ENCODE measurements at places on chromosomes 7 and 10. TPM values are rescaled to one million over a fixed set of nuclear protein-coding genes. Genes with fewer than 3 reads are reported as not detected.

DNA sequence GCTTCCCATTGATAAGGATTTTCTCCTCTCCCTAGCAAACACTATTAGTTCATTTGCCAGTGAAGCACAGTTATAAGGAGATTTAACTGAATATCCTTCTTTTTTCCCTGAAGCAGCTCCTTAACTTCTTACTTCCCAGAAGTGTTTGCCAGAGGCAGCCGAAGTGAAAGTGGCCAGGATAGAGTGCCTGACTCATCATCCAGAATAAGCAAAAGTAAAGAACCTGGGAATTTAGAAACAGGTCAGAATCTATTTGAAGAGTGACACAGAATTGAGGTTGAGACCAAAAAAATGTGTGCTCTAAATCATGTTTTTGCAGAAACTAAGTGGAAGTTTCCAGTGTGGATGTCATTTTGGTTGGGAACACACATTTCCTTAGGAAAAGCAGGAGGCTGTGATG, 249.6 kb upstream of the VWC2 start:
- H3K4me1 ChIP-seq: no peaks in the 10 kb centered on the region
- H3K27me3 ChIP-seq: no peaks in the 10 kb centered on the region
- DNase-seq: no peak
- H3K27ac ChIP-seq: no peak overlapping the region
- H3K4me3 ChIP-seq: no peak overlapping the region

The PIP gene
- total RNA-seq: not detected

DNA sequence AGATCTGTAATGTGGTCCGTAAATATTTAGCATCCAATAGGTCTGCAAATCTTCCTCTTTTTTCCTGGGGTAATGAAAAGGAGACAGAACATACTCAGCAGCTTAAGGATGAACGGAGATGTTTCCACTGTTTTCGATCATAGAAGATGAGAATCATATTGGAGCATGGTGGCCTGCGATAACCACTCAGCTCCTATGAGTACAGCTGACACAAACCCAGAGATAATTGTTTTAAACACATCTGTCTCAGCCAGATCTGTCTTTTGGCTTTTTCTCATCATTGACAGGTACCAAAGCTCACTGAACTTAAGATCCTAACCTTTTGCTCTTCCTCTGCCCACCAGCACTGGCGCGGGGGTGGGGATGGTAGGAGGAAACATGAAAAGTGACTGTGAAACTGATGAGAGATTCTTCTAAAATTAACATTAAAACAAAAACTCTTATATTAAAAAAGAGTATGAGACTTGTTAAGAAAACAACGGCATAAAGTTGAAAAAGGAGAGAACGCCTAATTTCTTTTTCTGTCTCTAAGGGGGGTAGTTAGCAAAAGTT, 71.0 kb downstream of the SVOPL start:
- peak; percentile 26 for DNase-seq
- H3K27me3 ChIP-seq: no peaks in the 10 kb centered on the region
- H3K36me3 ChIP-seq: no peaks in the 10 kb centered on the region
- no peaks in the 10 kb centered on the region for H3K4me1 ChIP-seq
- no peak overlapping the region for H3K27ac ChIP-seq
- no peak overlapping the region for H3K4me3 ChIP-seq

- peaks cover 3% of the 10 kb centered on the region for H3K27me3 ChIP-seq
- no peaks in the 10 kb centered on the region for H3K4me1 ChIP-seq
- H3K4me3 ChIP-seq: no peak overlapping the region
- no peak overlapping the region for H3K27ac ChIP-seq
- H3K36me3 ChIP-seq: no peaks in the 10 kb centered on the region
Measured at GRCh38 chr10:75612904-75613684, 181.7 kb downstream of the LRMDA start.

DNA sequence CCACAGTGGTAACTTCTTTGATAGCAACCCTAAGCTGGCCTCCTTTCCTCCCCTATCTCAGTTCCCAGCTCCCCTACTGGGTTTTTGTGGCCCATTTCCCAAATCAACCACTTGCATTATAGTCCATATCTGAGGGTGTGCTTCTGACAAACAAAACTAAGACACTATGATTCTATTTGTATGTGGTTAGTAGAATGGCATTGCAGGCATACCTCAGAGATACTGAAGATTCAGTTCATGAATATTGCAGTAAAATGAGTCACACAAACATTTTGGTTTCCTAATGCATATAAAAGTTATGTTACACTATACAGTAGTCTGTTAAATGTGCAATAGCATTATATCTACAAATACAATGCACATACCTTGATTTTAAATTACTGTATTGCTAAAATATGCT, 15.4 kb upstream of the TMEM243 start:
- no peaks in the 10 kb centered on the region for H3K27me3 ChIP-seq
- no peak overlapping the region for H3K4me3 ChIP-seq
- DNase-seq: no peak
- no peaks in the 10 kb centered on the region for H3K36me3 ChIP-seq

DNA sequence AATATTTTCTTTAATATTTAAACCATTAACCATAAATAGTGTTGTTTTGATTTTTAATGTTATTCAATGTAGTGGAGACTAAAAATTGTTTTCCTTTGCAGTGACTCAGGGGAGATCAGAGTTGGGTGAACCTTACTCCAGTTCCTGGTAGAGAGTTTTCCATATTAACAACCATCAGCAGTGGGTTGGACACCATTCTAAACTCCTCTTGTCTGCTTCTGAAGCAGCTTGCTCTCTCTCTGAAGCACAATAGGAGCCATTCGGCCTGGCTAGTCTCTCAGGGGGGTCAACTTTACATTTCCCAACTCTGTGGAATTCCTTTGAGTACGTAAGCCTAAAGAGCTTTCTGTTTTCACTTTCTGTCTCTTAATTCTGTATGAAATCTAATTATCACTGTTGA, 9.4 kb upstream of the NRG3 start:
- H3K4me3 ChIP-seq: no peak overlapping the region
- peak; percentile 47 for DNase-seq
- no peak overlapping the region for H3K27ac ChIP-seq

The NDUFA5 gene
- 49.3 TPM for total RNA-seq

The LIPM gene
- total RNA-seq: not detected

DNA sequence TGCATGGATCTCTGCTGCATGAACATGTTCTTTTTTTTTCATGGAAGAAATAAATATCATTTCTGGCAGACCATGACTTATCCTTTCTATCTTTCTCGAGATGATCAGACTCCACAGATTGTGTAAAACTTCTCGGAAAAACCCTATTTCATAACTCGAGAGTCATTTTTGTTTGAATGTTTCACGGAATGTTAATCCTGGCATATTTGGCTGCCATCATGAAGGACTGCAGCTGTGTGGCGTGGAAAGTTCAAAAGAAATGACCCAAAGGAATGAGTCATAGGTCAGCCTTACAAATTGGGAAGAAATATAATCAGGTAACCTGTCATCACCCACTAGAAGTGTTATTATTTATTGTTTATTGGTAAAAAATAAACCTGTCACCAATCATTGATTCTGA, 566.8 kb downstream of the SDK1 start:
- no peak for DNase-seq
- no peaks in the 10 kb centered on the region for H3K4me1 ChIP-seq
- no peaks in the 10 kb centered on the region for H3K27me3 ChIP-seq
- no peak overlapping the region for H3K4me3 ChIP-seq

The FAM25A gene
- total RNA-seq: not detected

GRCh38 chr10:3969876-3970666, 185.1 kb upstream of the KLF6 start:
- H3K36me3 ChIP-seq: no peaks in the 10 kb centered on the region
- H3K27ac ChIP-seq: no peak overlapping the region
- no peaks in the 10 kb centered on the region for H3K4me1 ChIP-seq
- no peaks in the 10 kb centered on the region for H3K27me3 ChIP-seq
- DNase-seq: no peak
- no peak overlapping the region for H3K4me3 ChIP-seq

DNA sequence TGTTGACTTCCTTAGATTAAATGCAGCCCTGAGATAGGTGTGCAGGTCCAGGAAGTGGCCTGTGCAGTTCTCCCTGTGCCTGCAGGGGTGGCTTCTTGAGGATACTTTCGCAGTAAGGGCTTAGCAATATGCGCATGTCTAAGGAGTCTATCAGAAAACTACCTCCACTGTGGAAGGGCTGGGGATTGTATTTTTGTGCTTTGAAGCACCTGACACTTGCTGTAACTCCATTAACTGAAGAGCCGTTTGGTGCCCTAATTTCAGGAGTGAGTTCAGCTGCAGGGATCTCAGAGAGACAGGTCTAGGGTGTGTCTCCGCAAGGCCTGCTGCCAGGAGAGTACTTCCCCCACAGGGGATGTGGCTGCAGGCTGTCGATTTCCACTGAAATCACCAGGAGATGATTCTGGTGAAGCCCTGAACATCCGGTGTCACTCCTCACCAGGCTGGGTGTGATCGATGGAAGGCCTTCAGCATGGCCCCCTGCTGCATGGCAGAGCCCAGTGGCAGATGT, 35.5 kb downstream of the IKZF1 start:
- peak; percentile 45 for DNase-seq
- H3K4me3 ChIP-seq: no peak overlapping the region
- no peaks in the 10 kb centered on the region for H3K27me3 ChIP-seq

DNA sequence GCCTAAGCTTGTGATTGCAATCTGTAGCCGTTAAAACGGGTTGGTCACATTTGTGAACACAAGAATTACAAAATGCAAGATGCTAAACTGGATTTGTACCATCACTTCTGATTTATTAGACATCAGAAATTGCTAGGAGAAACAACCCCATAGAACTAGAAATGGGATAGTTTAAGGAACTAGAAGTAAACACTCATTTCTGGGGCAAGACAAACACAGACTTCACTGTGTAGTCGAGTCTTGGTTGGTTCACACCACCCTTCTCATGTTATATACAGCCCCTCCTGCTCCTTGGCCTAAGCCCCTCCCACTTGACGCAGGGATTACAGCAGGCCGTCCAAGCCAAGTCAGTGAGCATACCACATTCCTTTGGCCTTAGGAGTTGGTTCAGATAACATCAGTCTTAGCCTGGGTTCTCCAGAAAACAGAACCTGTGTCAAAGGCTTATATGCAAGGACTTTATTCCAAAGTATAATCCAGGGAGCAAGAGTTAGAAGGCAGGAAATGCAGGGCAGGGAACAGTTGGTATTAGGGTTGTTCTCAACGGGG, 2.0 kb upstream of the NRAP start:
- H3K27ac ChIP-seq: no peak overlapping the region
- peak; percentile 57 for DNase-seq
- no peak overlapping the region for H3K4me3 ChIP-seq
- no peaks in the 10 kb centered on the region for H3K4me1 ChIP-seq
- H3K36me3 ChIP-seq: no peaks in the 10 kb centered on the region
- no peaks in the 10 kb centered on the region for H3K27me3 ChIP-seq

DNA sequence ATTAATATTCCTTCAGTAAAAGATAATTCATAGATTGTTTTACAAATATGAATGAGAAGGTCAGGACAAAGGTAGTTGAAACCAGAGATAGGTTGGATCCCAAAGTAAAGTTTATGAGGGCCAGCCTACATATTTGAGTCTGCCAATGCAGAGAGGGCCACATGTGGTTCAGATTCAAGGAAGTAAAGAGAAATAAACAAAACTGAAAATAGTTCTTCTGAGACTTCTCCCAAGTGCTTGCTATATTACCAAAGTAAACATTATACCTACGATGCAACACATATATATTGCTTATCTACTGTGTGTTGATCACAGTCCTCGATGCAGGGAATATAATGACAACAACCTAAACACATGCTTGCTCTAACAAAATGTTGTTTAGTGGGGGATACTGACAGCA, 109.8 kb downstream of the MALRD1 start:
- H3K27me3 ChIP-seq: no peaks in the 10 kb centered on the region
- DNase-seq: no peak
- no peak overlapping the region for H3K27ac ChIP-seq
- no peaks in the 10 kb centered on the region for H3K36me3 ChIP-seq

GRCh38 chr10:117656385-117657367, 114.1 kb downstream of the EMX2 start:
- H3K27me3 ChIP-seq: no peaks in the 10 kb centered on the region
- H3K4me1 ChIP-seq: no peaks in the 10 kb centered on the region
- H3K36me3 ChIP-seq: no peaks in the 10 kb centered on the region
- H3K4me3 ChIP-seq: no peak overlapping the region
- no peak overlapping the region for H3K27ac ChIP-seq
- no peak for DNase-seq

The IGF2BP3 gene
- 106 TPM for total RNA-seq

The TBL2 gene
- total RNA-seq: 55.7 TPM

The NPFFR1 gene
- not detected for total RNA-seq

DNA sequence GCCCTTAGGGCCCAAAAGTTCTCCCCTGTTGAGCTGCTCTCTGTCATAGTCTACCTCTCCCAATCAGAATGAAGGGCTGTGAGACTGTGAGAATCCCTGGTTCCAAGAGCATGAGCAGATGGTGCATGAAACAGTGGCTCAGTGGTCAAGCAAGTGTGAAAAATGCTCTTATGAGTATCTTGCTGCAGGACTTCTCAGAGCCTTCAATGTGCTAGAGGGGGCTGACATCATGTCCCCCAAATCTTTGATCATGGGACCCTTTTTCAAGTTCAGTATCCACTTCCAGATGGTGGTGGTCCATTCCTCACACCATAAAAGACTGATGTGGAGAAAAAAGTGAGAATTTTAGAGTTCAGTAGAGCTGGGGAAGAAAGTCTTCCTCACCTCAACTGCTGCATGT, 265.3 kb upstream of the HABP2 start:
- H3K4me1 ChIP-seq: no peaks in the 10 kb centered on the region
- H3K27ac ChIP-seq: no peak overlapping the region
- H3K36me3 ChIP-seq: no peaks in the 10 kb centered on the region
- no peak for DNase-seq

- peak overlapping the region; percentile 89 for H3K4me3 ChIP-seq
- H3K27ac ChIP-seq: no peak overlapping the region
- peaks cover 10% of the 10 kb centered on the region for H3K27me3 ChIP-seq
Measured at GRCh38 chr7:4683043-4683883, 1.2 kb downstream of the FOXK1 start.

GRCh38 chr10:103382769-103383168, 13.5 kb downstream of the ATP5MK start:
- no peaks in the 10 kb centered on the region for H3K27me3 ChIP-seq
- H3K36me3 ChIP-seq: peaks cover 49% of the 10 kb centered on the region
- H3K4me3 ChIP-seq: no peak overlapping the region
- H3K27ac ChIP-seq: no peak overlapping the region

- no peaks in the 10 kb centered on the region for H3K27me3 ChIP-seq
- H3K4me1 ChIP-seq: no peaks in the 10 kb centered on the region
- H3K36me3 ChIP-seq: no peaks in the 10 kb centered on the region
- H3K4me3 ChIP-seq: no peak overlapping the region
- H3K27ac ChIP-seq: no peak overlapping the region
Measured at GRCh38 chr10:86202226-86202735, 164.3 kb downstream of the GRID1 start.

The CHCHD2 gene
- total RNA-seq: 44.4 TPM

The SLC26A3 gene
- not detected for total RNA-seq

GRCh38 chr7:6423942-6424701, 23.6 kb downstream of the DAGLB start:
- H3K4me3 ChIP-seq: no peak overlapping the region
- H3K27me3 ChIP-seq: no peaks in the 10 kb centered on the region
- DNase-seq: no peak
- no peak overlapping the region for H3K27ac ChIP-seq
